Tongue (tissue), 3 donors: ENCODE measurements at places on chromosomes 6 and 20. TPM values are rescaled to one million over a fixed set of nuclear protein-coding genes. Genes with fewer than 3 reads are reported as not detected.

The PACSIN1 gene
- 0.10 TPM for total RNA-seq

The CRISP2 gene
- total RNA-seq: not detected

The RTN4IP1 gene
- 9.9 TPM for total RNA-seq

The MYH7B gene
- 6.1 TPM for total RNA-seq

The CGA gene
- 1.9 TPM for total RNA-seq

The MCCD1 gene
- not detected for total RNA-seq
